Type B pancreatic cell (in vitro differentiated cells): ENCODE measurements at places on chromosomes 6 and 20. TPM values are rescaled to one million over a fixed set of nuclear protein-coding genes. Genes with fewer than 3 reads are reported as not detected.

GRCh38 chr20:43925801-43926200 lies 11.1 kb downstream of the TOX2 start:
- DNase-seq, result no peak

DNA sequence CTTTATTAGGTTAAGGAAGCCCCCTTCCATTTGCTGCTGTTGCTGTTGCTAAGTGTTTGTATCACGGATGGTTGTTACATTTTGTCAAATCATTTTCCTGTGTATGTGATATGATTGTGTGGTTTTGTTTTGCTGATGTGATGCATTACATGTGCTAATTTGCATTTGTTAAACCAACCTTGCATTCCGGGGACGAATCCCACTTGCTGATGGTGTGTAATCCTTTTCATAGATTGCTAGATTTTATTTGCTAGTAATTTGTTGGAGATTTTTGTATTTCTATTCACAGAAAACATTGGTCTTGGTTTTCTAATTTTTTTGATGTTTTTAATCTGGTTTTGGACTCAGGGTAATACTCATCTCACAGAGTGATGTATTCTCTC lies 167.8 kb downstream of the WDR27 start:
- H3K4me1 ChIP-seq, result peaks cover under 1% of the 10 kb centered on the region
- no peak for DNase-seq
- no peaks in the 10 kb centered on the region for H3K27me3 ChIP-seq
- H3K27ac ChIP-seq, result no peak overlapping the region

GRCh38 chr20:36629719-36630681 lies 16.0 kb downstream of the SLA2 start:
- H3K4me1 ChIP-seq, result no peaks in the 10 kb centered on the region
- no peak overlapping the region for H3K27ac ChIP-seq
- no peaks in the 10 kb centered on the region for H3K36me3 ChIP-seq
- no peak for DNase-seq

The TAPBP gene
- 71.4 and 93.5 TPM in 2 replicates for total RNA-seq
